ENCODE measurements at places on chromosomes 11 and 22. TPM values are rescaled to one million over a fixed set of nuclear protein-coding genes. Genes with fewer than 3 reads are reported as not detected.

Gene KRTAP5-9
- not detected for total RNA-seq

Gene TRIM48
- 3.0 TPM for total RNA-seq

Gene HTATIP2
- 66.4 TPM for total RNA-seq

Gene CARD18
- total RNA-seq, result not detected

Gene OOSP4B
- not detected for total RNA-seq

Gene FAM227A
- total RNA-seq, result 1.8 TPM

Gene RBMXL2
- total RNA-seq, result not detected

Gene PATE2
- total RNA-seq, result 0.53 TPM

Gene RAB39A
- 6.2 TPM for total RNA-seq

Gene MRPL21
- total RNA-seq, result 413 TPM

Gene TIGD3
- 0.88 TPM for total RNA-seq

Gene TMPRSS6
- total RNA-seq, result not detected

Gene DDX17
- total RNA-seq, result 308 TPM

Gene LGALS12
- total RNA-seq, result not detected

Gene NOX4
- 4.1 TPM for total RNA-seq

Gene FAM83F
- not detected for total RNA-seq

Gene BARX2
- not detected for total RNA-seq

Gene OR56A1
- total RNA-seq, result not detected

Measured in SK-MEL-5 (cell line).